ENCODE measurements at places on chromosomes 2 and 18.

DNA sequence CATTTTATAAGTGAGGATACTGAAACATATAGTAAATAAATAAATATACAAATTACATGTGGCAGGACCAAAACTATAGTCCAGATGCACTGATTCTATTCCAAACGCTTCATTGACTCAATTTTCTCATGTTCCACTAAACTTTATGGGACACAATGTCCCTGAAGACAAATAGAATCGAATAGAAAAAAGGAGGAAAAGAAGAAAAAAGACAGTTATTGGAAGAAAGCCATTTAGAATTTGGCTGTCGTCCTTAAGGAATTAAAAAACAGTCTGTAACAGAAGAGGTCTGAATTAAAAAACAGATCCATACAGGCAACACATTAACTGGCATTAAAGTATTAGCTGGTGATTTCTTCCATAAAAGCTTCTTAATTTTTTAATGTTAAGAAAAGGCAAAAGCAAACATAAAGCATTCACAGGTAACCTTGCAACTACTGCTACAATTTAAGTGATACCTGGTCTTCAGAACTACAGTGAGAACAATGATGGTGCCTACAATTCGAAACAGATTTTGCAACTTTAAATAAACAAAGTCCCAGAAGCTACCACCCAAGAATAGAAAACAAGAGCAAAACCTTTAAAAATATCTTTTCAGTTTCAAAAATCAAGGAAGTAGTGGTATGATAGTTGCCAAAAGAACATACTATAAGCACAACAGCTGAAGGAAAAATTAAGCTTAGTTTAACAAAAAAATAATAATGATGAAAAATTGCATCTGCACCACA, 17.4 kb upstream of the CHAC2 start:
- peak; percentile 25 for DNase-seq

DNA sequence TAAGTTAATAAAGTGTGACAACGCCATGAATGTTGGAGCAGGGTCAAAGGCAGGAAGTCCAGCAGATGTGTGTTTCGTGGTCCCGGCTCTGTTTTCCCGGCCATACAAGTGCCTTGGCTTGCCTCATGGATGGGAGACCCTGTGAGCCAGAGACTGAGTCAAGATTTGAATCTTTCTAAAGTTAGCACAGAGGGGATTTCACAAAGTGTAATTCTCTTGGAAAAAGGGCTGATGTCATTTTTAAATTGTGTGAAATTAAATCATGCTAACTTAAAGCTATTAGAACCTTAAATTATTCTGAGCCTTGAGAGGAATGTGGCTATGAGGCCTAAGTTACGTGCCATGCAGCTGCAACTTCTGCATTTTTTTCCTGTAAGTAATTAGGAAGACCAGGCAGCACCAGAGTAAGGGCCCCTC, 38.3 kb upstream of the RALBP1 start:
- no peak for DNase-seq

DNA sequence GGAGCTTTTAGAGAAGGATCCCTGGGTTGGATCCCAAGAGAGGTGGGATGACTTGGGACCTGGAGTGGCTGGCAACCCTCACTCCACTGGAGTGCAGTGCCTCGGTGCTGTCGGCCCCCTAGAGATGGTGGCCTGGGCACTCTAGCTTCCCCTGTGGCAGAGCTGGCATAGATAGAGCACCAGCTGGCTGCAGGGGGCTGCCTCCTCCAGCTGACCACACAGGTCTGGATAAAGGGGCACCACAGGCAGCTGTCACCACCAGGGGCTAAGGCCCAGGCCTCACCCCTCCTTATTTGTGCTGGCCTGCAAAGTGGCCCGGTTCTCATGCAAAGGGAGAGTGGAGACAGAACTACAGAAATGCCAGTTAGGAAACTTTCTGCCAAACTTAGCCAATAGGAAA, 74.3 kb downstream of the ZBTB7C start:
- DNase-seq = no peak

DNA sequence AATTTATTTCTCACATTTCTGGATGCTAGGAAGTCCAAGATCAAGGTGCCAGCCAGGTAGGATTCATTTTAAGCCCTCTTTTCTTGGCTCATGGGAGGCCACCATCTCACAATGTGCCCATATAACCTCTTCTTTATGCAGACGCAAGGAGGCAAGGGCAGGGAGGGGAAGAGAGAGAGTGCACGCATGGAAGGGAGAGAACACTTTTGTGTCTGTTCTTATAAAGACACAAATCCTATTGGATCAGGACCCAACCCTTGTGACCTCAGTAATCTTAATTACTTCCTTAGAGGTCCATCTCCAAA, 32.5 kb downstream of the CMPK2 start:
- no peak for DNase-seq

DNA sequence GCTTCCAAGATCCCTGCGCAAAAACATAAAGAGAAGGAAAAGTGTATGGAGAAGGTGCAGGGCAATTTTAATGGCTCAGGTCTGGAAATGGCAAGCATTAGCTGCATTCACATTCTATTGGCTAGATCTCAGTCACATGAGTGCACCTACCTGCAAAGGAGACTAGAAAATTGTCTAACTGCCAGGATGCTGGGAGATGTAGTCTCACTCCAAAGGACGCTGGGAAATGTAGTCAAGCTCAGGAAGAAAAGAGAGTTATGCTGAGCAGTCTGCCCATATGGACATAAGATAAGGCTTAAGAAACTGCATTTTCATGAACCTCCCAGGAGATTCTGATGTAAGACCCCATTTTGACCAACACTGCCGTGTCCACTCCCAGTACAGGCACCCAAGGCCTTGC, 9.5 kb upstream of the KLHL29 start:
- DNase-seq = no peak

- DNase-seq = no peak
These were observed 3.6 kb upstream of the MC2R start for GRCh38 chr18:13918898-13919297.

GRCh38 chr2:204468746-204469429, 76.4 kb upstream of the PARD3B start:
- no peak for DNase-seq

GRCh38 chr18:29174891-29175290, 998.0 kb upstream of the CDH2 start:
- DNase-seq = no peak

GRCh38 chr2:158221063-158222020, 119.7 kb downstream of the UPP2 start:
- DNase-seq = no peak

DNA sequence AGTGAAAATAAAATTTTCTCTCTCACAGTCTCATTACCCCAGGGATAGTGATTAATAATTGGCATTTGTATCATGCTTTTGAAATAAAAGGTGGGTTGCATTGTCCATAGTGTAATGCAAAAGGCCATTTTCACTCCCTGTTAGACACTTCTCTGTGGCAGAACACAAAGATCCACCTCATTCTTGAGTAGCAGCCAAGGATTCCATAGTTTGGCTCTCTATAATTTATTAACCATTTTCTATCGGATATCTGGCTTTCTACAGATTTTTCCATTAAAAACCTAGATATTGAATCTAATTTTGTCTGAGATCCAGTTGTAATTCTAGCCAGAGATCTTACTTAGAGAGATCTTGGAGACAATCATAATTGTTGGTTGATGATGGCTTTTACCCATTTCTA, 39.0 kb downstream of the CDCA7 start:
- no peak for DNase-seq

- peak; percentile 45 for DNase-seq
These were observed 132.6 kb upstream of the ZNF236 start for GRCh38 chr18:76689646-76690264.

GRCh38 chr2:147204102-147204501, 640.7 kb upstream of the ACVR2A start:
- DNase-seq = no peak

DNA sequence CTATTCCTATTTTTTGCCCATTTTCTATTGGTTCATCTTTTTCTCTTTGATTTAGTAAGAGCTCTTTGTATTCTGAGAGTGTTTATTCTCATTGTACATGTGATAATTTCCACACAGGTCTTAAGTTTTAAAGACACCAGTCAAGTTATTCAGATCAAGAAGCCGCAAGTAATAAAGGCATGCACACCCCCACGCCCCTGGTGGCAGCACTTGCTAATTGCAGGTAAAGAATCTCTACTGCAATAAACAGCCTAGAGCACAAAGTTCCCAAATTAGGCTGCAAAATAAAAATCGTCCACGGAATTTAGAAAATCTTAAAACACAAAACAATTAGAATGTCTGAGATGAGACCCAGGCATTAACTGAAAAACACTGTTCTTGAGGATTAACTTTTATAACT, 45.2 kb downstream of the ST3GAL5 start:
- no peak for DNase-seq

- DNase-seq = no peak
These were observed 7.4 kb upstream of the EXOC6B start for GRCh38 chr2:72833084-72833714.

GRCh38 chr2:109134741-109135358, 5.8 kb downstream of the SH3RF3 start:
- no peak for DNase-seq

DNA sequence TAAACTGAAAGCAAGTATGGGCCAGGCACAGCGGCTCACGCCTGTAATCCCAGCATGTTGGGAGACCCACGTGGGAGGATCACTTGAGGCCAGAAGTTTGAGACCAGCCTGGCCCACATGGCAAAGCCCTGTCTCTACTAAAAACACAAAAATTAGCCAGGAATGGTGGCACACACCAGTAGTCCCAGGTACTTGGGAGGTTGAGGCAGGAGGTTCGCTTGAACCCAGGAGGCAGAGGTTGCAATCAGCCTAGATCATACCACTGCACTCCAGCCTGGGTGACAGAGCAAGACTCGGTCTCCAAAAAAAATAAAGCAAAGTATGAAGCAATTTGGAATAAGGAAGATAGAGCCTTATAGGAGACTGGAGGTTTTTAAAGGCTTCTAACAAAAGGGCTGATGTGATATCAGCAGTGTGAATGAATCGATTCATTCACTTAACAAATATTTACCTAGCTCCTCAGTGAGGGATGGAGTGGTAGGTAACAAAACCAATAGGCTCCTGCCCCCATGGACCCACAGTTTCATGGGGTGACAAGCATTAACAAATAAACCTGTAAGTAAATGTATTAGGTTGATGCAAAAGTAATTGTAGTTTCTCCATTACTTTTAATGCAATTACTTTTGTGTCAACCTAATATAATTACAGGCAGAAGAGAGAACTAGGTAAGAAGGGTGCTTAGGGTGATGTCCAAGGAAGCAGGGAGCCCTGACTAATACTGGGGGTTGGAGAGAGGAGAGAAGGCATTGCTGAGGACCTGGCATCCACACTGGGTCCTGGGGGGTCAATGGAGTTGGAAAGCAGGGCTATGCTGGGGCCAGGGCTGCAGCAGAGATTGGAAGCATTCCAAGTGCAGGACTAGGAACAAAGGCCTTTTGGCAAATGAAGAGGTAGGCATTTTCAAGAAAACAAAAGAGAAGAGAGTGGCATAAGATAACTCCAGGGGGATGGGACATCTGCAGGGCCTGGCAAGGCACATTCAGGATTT, 195.4 kb upstream of the ARL4C start:
- no peak for DNase-seq

- DNase-seq = no peak
These were observed 84.7 kb downstream of the GATA6 start for GRCh38 chr18:22254088-22254487.

GRCh38 chr2:209442939-209443338, 19.1 kb downstream of the MAP2 start:
- no peak for DNase-seq

GRCh38 chr2:200615247-200615646, 29.4 kb downstream of the AOX1 start:
- no peak for DNase-seq

GRCh38 chr2:28487258-28487657, 8.6 kb upstream of the PLB1 start:
- DNase-seq = no peak

DNA sequence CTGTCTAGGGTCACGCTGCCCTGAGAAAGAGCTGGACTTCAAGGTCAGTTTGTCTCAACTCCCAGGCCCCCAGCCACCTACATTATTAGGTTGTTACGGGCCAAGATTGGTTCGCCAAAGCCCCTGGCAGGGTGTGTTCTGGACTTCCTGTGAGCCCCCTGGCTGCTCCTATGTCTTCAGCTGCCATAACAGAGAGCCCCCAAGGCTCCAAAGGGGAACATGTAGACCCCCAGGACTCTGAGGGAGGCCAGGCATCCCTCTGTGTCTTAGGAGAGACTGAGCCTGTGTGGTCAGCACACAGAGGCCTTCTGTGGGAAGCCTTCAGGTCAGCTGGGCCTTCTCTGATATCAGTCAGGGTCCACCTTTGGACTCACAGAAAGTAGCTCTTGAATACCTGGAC, 58.3 kb downstream of the INHBB start:
- no peak for DNase-seq

DNA sequence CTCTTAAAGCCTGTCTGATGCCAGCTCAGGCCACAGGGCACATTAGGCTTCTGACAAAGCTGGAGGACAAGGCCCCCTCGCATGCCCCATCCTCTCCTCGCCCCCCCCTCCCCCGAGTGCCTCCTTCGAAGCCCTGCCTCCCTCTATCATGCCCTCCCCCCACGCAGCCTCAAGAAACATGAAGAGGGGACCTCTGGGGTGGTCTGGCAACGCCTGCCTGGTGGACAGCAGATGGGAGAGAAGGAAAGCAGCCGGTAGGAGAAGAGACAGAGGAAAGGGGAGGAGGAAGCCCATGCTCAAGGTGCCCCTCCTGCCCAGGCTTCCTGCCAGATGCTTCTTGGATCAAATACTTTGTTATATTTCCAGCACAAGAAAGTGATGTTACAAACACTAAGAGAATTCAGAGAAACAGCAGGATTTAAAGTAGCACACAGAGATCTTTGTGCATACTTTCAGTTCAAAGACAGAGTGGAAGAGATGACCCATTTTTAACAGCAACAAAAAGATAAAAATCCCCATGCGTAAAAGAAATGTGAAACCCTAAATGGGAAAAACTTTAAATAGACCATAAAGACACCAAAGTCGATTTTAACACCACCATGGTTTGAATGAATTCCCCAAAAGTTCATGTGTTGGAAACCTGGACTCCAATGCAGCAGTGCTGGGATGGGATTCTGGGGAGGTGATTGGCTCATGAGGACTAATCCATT, 19.0 kb downstream of the BOK start:
- DNase-seq = no peak

DNA sequence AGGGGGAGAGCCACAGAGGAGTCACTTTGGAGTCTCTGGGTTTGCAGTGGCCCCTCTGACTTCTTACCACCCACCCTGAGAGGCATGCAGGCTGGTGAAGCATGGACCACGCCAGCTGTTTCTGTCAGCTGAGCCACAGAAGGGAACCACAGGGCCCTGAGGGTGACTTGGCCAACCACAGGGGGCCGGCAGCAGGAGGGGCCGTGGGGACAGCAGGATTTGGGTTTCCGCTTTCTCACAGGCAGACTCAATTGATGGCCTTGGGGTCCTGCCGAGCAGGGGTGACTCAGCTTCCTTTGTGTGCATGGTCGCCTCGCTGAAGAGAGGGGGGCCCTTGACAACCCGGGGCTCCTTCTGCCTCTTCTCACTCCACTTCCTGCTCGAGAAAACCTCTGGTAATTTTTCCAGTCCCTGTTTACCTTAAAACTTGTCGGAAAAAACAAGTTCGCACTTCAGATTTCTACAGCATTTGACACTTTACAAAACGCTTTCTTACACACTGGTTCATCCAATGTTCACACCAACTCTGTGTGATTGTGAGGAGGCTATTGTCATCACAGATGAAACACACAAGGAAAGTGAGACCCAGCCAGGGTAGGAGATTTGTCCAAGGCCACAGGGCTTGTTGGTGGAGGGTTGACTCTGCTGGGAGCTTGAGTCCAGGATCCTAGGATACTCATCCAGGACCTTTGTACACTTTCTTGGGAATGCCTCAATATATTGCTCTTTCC, 311.2 kb downstream of the LPIN1 start:
- DNase-seq = no peak

All from putamen (tissue), 1 donor.